ENCODE measurements at places on chromosomes 2 and 18.
A peak's percentile ranks its signal among the peaks of the same experiment; 100 is the strongest.

- no peak for ATAC-seq
Observed at GRCh38 chr2:223854741-223855140, 17.4 kb upstream of the AP1S3 start.

DNA sequence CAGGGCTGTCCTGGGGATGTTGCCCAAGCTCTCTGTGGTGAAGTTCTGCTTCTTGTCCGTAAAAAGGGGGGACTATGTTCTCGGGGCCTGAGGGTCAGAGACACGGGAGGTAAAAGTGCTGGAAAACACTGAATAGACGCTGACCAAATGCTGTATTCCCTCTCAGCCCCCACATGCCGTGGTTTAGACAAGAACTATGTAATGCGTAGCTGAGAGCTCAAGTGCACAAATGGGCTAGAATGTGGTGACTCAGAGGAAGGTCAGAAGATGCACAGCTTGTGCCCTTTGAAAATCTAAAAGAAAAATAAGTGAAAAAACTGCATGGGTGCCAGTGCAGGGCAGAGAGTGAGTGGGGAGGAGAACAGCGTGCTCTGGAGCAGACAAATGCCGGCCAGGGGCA, 80.3 kb upstream of the MAP4K4 start:
- no peak for ATAC-seq

DNA sequence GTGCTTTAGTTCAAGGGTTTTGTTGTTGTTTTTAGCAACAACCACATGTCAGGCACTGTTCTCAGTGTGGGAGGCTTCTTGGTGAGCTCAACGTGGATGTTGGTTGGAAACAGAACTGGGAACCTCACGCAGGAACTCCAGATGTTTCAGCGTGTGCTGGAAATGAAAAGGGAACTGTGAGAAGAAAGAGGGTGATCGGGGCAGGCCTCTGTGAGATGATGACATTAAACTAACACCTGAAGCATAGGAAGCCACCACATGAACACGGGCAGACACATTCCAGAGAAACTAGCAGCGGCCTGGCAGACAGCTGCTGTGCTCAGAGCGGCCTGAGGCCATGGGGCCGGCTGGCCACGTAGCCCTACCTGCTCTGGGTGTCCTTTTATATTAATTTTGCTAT, 66.4 kb downstream of the COA5 start:
- ATAC-seq = no peak

DNA sequence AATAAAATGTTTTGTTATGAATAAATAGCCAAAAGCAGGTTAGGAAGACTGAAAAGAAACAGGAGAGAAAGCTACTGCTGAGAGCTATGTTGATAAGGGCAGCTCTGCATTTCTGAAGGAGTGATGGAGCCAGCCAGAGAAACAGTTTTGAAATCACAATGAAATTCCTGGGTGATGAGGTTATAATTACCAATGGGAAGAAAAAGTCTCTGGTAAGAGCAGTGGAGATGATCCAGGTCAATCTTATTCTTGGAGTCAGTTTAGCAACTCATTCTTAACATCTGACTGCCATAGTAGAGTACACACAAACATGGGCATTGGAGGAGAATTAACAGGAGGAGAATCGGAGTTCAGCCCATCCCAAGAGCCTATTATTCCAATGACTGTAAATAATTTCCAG, 2.4 kb downstream of the ALKAL2 start:
- ATAC-seq = no peak

- no peak for ATAC-seq
Observed at GRCh38 chr2:198630384-198630783, 826.0 kb downstream of the PLCL1 start.

DNA sequence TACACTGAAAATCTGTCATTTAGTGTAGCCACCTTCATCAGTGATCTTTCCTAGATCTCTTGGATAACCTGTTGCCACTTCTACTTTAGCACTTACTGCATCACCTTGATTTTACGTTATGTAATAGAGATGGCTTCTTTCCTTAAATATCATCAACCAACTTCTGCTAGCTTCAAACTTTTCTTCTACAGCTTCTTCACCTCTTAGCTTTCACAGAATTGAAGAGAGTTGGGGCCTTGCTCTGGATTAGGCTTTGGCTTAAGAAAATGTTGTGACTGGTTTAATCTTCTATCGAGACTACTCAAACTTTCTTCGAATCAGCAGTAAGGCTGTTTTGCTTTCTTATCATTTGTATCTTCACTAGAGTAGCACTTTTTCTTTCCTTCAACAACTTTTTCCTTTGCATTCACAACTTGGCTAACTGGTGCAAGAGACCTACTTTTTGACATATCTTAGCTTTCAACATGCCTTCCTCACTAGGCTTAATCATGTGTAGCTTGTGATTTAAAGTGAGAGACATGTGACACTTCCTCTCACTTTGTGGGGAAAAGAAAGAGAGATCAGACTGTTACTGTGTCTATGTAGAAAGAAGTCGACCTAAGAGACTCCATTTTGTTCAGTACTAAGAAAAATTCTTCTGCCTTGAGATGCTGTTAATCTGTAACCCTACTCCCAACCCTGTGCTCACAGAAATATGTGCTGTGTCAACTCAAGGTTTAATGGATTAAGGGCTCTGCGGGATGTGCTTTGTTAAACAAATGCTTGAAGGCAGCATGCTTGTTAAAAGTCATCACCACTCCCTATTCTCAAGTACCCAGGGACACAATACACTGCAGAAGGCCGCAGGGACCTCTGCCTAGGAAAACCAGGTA, 99.6 kb downstream of the ATL2 start:
- no peak for ATAC-seq

- ATAC-seq = peak; percentile 6
Observed at GRCh38 chr2:42169874-42170521, 845 bp downstream of the EML4 start.

DNA sequence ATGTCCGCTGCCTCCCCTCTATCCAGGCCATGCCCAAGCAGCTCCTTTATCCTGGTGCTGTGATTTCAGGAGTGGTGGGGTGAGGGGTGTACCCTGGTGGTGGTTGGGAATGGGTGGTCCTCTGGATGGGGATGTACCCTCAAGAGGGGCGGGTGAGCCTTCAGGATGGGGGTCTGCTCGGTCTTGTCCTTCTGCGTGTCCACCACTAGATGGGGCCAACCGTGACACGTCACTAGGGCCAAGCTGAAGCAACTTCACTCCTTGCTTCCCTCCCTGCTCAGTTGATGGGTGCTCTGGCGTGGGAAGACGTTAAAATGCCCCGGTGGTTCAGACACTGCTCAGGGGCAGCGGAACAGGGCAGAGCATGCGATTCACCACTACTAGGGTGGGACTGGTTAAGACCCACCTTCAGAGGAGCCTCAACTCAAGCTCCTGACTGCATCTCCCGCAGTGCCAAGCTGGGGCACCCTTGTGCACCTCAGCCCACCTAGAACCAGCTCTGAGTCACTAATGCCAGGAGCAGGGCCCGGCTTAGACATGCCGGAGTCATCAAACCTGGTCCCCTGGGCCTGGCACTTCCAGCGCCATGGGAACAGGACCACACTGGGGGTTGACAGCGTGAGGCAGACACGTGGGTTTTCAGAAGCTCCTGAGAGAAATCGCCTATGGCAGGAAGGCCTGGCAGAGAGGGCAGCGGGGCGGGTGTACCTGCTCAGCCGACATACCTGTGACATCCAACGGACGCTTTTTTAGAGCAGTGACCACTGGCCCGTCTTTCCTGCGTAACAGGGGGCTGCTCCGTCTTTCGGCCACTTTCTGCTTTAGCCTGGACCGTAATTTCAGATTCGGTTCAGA, 256.7 kb downstream of the HDAC4 start:
- no peak for ATAC-seq

- ATAC-seq = peak; percentile 61
Observed at GRCh38 chr2:25313711-25314513, 27.8 kb downstream of the DNMT3A start.

GRCh38 chr2:7165736-7166135, 248.5 kb downstream of the RNF144A start:
- no peak for ATAC-seq

- no peak for ATAC-seq
Observed at GRCh38 chr2:236794176-236794957, 224.7 kb downstream of the ACKR3 start.

DNA sequence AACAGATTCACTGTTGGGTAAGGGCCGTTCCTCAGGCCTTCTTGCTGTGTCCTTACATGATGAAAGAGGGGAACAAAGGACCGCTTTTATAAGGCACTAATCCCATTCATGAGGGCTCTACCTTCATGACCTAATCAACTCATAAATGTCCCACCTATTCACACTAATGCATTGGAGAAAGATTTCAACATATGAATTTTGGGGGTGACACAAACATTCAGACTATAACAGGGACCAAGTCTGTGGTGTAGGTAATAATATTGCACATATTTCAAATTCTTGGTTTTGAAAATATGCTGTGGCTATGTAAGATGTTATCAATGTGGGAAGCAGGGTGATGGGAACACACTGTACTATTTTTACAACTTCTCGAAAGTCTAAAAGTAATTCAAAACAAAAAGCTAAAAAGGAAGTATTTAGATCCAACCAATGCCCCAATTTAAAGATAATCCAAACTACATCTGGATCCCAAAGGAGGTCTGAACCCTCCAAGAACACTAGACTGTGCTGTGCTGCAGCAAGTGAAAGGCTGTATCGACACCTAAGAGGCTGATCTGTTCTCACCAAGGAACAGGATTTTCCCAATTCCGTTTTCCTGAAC, 82.4 kb upstream of the TGIF1 start:
- ATAC-seq = no peak

- ATAC-seq = no peak
Observed at GRCh38 chr18:8999872-9000271, 102.6 kb upstream of the NDUFV2 start.

GRCh38 chr18:55863876-55864275, 275.9 kb upstream of the TCF4 start:
- ATAC-seq = no peak

- ATAC-seq = no peak
Observed at GRCh38 chr2:74221604-74222299, 23.3 kb downstream of the MTHFD2 start.

- ATAC-seq = no peak
Observed at GRCh38 chr2:172281648-172282570, 145.5 kb upstream of the ITGA6 start.

GRCh38 chr2:37472959-37473358, 128.5 kb downstream of the QPCT start:
- no peak for ATAC-seq

GRCh38 chr2:217929757-217930707, 72.8 kb downstream of the TNS1 start:
- ATAC-seq = no peak

DNA sequence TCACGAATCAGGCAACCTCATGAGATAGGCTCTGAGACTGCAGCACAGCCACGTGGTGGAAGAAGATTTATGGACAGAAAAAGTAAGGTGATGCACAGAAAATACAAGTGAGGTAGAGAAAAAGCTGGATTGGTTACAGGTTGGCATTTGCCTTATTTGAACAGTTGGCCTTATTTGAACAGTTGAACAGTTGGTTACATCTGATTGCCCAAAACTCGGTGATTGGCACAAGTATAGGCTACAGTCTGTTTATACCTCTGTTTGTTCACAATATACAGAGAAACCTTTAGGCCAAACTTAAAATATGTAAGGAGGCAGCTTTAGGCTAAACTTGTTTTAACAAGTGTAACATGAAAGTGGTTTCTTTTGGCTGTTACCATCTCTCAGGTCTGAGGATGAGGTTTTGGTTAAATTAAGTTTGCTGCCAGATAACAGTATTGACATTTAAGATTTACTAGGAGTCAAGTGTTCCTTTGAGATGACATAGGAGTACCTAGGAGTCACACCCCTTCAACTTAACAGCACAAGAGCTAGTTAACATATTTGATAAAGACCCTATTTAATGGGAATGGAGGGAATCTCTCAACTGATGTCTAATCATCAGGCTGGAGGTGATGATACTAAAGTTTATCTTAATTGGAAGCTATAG, 16.5 kb upstream of the GPR155 start:
- no peak for ATAC-seq

DNA sequence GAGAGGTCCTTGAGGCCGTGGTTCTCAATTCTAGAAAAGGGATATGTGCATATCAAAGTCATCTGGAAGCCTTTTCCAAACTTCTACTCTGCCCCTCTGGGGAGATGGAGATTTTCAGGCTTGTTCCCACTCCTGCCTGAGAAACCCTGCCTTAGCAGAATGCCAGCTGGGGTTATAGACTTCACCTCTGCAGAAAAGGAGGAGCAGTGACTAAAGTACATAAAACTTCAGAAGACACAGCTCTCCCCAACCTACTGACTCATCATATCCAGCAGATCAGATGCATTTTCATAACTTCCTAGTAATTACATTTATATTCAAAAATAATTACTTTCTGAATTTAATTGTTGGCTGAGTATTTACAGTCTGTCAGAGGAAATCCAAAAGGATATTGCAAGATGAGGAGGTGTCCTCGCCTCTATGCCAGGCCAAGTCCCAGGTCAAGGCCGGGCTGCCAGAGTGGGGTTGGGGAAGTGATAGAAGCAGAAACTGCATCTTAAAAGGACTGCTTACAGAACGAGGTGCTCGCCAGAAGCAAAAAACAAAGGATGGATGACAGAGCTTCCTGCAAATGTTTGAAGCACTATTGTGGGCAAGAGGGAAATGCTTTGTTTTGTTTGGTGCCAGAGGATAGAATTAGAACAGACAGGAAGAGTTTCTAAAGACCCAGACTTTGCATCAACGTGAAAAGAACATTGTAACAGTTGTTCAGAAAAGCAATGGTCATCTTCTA, 75.6 kb upstream of the APCDD1 start:
- no peak for ATAC-seq

- ATAC-seq = no peak
Observed at GRCh38 chr2:33000986-33001385, 54.2 kb downstream of the LTBP1 start.

DNA sequence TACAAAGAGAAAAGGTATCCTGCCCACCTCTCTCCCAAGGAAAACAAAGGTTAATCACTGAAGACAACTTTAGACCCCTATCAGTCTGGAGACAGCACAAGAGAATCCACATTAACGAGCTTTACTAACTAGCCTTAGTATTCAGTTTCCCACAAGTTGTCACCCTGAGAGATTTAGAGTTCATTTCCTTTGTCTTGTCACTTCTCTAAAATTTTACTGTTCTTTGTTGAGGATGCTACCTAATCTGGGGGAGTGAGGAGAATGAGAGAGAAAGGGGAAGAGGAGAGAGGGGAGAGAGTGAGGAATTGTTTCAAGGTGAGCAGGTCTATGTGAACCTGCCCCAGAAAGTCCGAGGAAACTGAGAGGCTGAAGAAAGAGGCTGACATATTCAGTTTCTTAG, 28.4 kb downstream of the C2orf76 start:
- no peak for ATAC-seq

GRCh38 chr2:120609826-120610395, 125.8 kb upstream of the GLI2 start:
- no peak for ATAC-seq

- ATAC-seq = no peak
Observed at GRCh38 chr2:17892770-17893534, 14.5 kb downstream of the KCNS3 start.
